ENCODE measurements at places on chromosomes 13 and 19.

DNA sequence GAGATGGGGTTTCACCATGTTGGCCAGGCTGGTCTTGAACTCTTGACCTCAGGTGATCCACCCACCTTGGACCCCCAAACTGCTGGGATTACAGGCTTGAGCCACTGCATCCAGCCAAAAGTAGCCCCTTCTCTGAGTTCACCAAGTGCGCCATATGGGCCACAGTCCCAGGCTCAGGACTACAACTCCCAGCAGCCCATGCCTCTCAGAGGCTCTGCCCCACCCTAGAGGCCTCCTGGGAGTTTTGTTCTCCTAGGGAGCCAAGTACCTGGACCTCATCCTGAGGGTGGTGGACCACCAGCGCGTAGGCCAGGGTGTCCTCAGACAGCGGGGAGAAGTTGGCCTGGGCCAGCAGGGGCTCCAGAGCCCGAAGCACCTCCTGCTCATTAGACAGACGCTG is 18.8 kb downstream of the TMEM143 start:
- DNase-seq = no peak

DNA sequence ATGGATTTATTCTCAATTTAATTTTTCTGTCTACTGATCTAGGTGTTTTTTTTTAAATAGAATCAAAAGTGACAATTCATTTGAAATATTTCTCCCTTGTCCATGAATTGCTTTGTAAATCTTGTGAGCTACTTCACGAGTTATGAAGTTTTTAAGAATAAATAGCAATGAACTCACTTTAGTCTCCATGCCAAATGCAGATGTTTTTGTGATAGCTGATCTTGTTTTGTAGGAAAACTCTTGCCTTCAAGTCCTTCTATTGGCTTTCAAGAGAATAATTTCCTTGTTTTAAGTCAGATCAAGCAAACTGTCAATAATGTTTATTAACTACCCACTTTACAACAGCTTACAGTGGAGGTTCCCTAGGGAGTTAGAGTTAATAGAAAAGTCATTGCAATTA is 99.8 kb downstream of the ITGBL1 start:
- DNase-seq = no peak

- DNase-seq = no peak
These were observed 37.9 kb downstream of the OR10H4 start for GRCh38 chr19:15986701-15987100.

DNA sequence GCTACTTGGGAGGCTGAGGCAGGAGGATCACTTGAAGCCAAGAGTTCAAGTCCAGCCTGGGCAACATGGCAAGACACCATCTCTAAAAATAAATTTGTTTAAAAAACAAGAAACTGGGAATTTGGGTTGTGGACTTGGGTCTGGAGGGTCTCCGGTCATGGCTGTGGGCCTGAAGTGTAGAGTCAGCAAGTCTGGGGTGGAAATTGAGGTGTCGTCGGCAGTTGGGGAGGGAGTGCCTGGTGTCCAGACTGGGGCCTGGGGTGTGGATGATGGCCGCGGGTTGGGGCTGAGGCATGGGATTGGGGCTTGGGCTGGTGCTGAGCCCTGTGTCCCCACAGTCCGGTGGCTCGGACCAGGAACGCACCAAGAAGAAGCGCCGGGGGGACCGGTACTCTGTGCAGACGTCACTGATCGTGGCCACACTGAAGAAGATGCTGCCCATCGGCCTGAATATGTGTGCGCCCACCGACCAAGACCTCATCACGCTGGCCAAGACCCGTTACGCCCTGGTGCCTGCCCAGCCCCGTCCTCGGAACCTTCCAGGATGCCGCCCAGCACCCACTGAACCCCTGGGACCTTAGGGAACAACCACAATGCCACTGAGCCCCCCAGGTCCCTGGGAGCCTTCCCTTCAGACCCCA is 91.6 kb downstream of the RYR1 start:
- no peak for DNase-seq

DNA sequence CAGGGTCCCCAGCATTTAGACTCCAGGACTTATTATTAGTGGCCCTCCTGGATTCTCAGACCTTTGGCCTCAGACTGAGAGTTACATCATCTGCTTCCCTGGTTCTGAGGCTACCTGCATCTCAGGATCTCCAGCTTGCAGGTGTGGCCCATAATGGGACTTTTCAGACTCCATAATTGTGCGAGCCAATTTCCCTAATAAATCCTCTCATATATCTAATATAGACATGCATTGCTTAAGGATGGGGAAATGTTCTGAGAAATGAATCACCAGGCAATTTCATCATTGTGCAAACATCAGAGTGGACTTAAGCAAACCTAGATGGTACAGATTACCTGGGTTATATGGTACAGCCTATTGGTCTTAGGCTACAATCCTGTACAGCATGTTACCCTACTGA is 116.5 kb upstream of the FBXL3 start:
- no peak for DNase-seq

- no peak for DNase-seq
These were observed 25.8 kb upstream of the CEACAM1 start for GRCh38 chr19:42554046-42554575.

DNA sequence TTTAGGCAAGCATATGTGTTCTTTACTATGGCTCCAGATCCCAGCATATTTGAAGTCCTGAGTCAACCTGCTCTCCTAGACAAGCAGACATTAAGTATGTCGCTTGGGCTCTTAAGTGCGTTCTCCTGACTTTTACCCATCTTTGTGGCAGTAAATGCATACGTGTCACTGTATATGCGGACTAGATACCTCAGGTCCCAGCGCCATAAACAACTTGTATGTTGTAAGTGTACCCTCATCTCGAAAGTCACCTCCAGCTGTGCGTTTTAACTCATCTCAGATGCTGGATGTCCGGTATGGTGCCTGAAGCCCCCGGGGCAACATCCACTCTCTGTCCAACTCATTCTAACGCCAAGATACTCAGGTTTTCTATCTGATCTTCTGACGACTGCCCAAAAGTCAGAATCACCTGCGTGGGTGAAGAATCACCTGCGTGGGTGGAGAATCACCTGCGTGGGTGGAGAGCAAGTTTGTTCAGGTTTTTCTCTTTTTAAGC is 1.7 kb downstream of the PTOV1 start:
- no peak for DNase-seq

- DNase-seq = no peak
These were observed 21.4 kb upstream of the TNFSF14 start for GRCh38 chr19:6691342-6691741.

GRCh38 chr13:79393564-79394249 is 12.3 kb downstream of the RBM26 start:
- peak; percentile 87 for DNase-seq

GRCh38 chr19:17755443-17755890 is 4.2 kb downstream of the FCHO1 start:
- DNase-seq = no peak

- no peak for DNase-seq
These were observed 274.5 kb downstream of the LMO7 start for GRCh38 chr13:75910591-75910990.

- DNase-seq = no peak
These were observed 7.1 kb downstream of the RFX2 start for GRCh38 chr19:6103217-6103644.

DNA sequence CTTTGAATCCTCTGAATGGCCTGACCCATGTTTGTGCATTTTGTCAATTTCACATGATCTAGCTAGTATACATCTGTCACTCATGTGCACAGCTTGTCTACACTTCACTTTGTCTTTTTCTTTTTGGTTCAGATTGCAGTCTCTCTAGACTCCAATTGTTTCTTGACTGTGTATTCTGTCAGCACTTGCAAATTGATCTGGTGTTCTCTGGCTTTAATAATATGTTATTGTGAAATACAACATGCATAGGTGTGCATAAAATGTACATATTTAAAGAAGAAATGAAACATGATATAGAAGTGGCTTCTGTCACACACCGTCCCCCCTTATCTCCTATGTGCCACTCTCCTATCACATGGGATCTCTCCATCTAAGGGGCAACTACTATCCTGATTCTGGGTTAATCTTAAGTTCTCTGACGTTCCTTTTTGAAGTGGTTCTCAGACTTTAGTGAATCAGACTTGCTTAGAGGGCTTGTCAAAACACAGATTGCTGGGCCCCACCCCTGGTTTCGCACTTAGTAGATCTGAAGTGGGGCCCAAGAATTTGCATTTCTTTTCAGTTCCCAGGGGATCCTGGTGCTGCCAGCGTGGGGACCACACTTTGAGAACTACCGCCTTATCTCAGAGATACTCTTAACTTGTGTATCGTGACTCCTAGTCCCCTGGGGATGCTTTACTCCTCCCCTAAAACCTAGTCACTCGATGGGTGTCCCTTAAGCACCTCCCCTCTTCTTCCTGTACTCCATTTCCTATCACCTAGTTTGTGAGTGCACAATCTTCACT is 5.8 kb downstream of the KRTDAP start:
- DNase-seq = no peak

DNA sequence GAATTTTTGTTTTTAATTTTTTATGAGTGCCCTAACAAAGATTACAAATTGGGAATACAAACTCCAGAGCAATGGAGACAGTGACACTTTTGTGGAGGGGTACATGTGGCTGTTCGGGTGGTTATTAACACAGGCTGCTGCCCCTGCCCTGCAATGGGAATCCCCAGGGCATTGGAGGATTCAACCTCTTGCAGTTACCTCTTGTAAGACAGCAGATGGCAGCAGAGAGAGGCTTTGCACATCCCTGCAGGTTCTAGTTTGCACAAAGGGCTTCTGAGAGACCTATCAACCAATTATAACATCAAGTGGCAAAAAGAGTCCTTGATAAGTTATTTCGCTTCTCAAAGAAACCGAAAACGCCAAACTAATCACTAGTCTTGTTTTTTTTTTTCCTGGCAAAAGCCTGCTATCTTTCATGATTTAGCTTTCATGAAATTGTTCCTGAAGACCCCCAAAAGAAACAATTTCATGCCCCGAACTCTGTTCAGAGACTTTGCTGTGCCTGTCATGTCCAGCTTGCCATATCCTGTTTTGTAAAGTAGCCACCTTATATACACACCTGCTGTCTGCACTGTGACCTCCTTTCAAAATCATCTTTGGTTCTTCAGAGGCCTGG is 10.4 kb downstream of the GJB2 start:
- peak; percentile 77 for DNase-seq

- no peak for DNase-seq
These were observed 66.8 kb downstream of the TEX29 start for GRCh38 chr13:111387026-111387871.

DNA sequence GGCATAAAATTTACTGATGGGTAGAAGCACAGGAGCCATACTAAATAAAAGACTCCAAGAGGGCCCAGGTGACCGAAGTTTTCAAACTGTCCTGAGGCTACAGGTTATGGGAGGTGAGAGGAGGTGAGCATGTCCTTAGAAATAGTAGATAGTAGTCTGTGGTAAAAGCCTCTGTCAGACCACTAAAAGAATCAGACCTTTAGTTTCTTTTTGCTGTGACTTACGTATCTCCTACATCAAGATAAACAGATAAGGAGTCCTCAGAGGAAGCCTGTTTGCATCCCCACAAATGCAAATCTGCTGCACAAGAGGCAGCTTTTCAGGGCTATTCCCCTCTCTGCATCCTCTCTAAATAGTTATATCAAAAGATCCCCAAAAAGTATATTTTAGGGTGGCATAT is 711.6 kb upstream of the SLITRK6 start:
- DNase-seq = no peak

GRCh38 chr19:17245535-17245984 is at the start of gene NR2F6:
Gene NR2F6, minus strand, starts transcription at chr19:17245919. Its CDS starts 699 bp downstream, at chr19:17245220.
- no peak for DNase-seq

DNA sequence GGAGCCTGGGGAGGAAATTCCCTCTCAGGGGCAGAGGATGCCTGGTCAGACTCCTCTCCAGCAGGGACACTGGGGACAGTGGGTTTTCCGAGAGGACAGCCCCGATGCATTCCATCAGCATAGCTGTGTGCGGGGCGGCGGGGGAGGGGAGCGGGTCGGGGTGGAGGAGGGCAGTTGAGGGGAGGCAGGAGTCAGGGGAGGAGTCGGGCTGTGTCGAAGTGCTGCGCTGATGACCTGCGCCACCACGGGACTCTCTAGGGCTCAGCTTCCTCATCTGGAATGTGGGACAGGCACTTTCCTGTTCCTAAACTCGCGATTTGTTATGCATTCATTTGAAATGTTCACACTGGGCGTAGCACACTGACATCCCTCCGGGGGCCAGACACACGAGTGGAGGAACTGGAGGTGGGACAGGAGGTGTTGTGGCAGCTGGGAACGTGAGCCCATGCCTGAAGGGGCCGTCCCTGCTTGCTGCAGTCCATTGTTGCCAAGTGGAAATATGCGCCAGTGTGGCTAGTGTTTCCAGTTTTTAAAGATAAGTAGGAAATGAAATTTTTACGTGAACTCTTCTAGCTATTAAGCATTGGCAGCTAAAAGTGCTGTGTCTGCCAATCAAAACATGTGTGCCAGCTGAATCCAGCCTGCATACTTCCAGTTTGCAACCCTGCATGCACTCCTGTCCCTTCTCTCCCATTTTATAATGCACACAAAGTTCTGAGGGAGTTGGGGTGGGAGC is 43.3 kb downstream of the FLT1 start:
- DNase-seq = no peak

DNA sequence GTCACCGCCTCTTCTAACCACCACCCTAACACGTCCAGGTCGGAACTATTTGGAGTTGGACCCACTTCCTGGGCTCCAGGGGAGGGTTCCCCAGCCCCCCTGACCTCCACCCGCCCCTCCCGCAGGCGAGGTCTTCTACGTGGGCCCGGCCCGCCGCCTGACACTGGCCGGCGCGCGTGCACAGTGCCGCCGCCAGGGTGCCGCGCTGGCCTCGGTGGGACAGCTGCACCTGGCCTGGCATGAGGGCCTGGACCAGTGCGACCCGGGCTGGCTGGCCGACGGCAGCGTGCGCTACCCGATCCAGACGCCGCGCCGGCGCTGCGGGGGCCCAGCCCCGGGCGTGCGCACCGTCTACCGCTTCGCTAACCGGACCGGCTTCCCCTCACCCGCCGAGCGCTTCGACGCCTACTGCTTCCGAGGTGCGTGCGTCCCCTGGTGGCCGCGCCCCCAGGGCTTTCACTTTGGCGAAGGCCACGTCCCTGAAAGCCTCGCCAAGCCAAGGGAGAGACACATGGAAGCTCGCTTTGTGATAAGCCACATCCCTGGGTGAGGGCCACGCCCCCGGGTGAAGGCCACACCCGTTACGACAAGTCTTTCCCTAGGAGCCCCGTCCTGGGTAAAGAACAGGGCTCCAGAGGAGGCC is 13.2 kb downstream of the NCAN start:
- peak; percentile 81 for DNase-seq

GRCh38 chr19:44891016-44891882 is at the start of gene TOMM40:
Gene TOMM40, plus strand, starts transcription at chr19:44891254. Its CDS starts 162 bp downstream, at chr19:44891416.
- DNase-seq = no peak

DNA sequence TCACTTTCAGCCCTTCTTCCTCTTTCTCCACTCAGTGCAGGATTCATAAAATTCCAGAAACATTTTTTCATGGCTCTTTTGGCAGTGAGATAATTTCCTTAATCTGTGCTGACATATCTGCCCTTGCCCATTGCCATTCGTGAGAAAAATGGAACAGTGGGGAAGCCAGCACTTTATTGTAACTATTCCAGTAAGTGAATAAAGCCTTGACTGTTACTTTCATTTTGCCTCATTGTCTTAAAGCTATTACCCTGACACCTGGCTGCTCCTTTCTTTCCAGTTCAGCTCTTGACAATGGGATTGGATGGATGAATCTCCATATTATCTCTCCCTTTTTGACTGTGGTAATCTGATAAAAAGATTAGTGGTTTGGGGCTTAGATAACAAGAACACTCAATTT is 1068.1 kb upstream of the PCDH20 start:
- DNase-seq = no peak

All from HL-60 (cell line).